Activated CD4-positive, alpha-beta T cell treated with anti-CD3 and anti-CD28 coated beads for 1 hour (primary cell): ENCODE measurements at places on chromosomes 3 and 15.

- no peak for DNase-seq
Observed at GRCh38 chr3:151085889-151086483, 522 bp downstream of the MED12L start.

- DNase-seq, result no peak
Observed at GRCh38 chr15:31378363-31378903, 51.8 kb downstream of the KLF13 start.

DNA sequence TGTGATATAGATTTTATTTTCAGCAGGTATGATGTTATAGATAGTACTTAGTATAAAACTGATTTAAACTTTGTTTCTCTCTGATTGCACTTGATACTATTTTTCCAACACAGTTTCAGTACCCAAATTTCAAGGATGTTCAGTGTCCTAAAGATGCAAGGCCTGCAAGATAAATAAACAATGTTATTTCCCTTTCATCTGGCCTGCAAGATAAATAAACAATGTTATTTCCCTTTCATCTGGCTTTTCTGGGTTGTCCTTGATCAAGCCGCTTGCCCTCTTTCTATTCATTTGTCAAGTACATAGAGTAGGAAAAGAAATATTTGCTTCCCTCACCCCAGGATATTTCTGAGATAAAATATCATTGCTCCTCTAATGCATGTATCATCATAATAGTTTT lies 571.0 kb downstream of the FGF12 start:
- no peak for DNase-seq

DNA sequence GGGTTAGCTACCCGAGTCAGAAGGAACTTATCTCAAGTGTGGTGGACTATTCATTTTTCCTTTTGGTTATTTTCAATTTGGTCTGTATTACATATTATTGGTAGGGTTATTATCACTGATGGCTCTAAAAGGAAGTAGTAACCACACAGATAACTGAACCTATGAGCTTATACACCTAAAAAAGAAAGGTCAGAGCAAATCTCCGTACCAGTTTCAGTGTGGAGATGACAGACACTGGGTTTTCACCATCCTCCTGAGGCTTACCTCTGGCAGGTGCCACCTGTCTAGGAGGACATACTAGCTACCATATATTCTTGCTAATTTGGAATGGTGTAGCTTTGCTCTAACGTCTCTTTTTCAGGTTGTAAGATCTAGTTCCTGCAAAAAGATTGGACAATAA lies 10.2 kb downstream of the GAP43 start:
- no peak for DNase-seq

DNA sequence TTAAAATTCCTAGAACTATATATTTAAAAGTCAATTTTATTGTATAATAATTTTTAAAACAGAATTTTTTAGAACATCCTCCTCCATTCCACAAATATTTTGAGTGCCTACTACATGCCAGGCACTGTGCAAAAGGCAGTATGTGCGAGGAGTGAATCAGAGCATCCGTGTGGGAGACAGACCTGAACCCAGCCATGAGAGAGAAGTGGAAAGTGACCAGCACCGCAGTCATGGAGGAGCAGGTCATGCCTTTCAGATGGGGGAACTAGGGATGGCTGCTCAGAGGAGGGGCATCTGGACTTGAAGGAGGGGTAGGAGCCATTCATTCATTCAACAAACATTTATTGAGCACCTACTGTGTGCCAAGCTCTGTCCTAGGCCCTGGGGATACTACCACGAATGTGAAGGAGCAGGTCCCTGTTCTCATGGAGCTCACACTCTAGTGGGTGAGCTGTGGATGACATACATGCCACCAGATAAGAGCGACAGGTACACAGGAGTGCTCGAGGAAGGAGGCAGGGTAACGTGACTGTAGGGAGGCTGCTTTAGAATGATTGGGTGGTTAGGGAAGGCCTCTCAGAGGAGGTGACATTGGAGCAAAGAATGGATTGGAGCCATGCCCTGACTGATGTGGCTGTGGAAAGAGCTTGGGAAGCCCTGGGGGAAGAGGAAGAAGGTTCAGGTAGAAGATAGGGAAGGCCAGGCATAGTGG lies 3.1 kb upstream of the CHRNA3 start:
- no peak for DNase-seq

DNA sequence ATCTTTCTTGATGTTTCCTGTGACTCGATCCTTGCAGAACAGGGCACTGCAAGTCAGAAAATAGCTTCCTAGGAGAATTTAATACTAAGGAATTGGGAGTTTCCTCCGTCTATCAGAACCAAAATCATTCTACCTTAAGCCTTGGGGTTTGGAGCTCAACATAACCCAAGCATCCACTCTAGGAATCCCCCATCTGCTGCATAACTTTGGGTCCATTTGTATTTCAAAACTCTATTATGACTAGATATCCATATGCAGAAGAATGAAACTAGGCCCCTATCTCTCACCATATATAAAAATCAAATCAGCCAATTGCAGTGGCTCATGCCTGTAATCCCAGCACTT lies 61.7 kb upstream of the AKAP13 start:
- DNase-seq, result no peak

DNA sequence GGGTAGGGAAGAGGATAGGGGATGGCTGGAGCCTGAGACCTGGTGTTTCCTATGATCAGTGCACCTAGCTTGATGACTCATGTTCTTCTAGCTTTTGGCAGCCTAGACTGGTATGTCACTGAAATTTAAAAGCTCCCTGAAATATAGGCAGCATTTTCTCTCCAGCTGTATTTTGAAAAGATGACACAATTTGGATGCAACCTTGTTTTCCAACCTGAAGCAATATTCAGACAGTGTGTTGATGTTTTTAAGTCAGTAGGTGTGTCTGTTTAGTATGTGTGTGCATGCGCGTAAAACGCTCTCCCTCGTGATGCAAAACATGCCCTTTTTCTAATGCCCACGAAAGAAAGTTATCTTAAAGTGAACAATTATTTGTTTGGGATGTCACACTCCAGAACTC lies 58.5 kb downstream of the RPL22L1 start:
- no peak for DNase-seq

GRCh38 chr3:65854606-65855304 lies 184.0 kb downstream of the MAGI1 start:
- no peak for DNase-seq

- DNase-seq, result no peak
Observed at GRCh38 chr15:97858296-97858695, 102.2 kb upstream of the ARRDC4 start.

- DNase-seq, result no peak
Observed at GRCh38 chr3:129942296-129942695, 32.2 kb upstream of the TRH start.

GRCh38 chr3:121809249-121809648 lies 25.6 kb downstream of the IQCB1 start:
- DNase-seq, result no peak

DNA sequence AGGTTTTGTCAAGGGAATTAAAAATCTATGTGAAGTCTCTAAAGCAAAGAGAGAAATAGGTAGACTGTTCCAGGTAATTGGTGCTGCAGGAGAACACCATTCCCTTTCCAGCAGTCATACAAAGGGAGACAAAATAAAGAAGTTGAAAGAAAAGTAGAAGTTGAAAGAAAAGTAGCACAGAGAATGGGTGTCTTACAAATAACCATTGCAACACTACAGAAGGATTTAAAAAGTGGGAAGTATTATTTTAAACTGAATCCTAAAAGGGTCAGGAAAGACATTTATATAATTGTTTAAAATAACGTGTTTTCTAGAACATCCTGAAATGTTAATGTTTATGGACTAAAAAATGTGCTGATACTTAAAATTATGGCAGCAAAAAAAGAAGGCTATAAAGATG lies 223.8 kb downstream of the RSRC1 start:
- DNase-seq, result no peak

DNA sequence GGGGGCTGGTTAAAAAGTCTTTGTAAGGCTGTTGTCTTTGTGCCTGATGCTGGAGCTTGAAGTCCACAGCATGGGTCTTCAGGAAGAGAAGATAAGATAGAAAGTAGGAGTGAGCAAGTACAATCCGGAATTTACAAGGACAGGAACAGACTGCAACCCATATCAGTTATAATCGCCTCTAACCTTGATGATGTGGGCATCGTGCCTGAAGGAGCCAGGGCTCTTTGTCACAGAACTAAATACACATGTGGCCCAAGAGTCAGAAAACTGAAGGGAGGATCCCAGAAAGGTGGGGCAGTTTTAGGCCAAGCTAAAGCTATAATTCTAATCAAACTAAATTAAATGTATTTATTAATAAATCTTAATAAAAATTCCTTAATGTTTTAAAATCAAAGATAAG lies 132.2 kb downstream of the TMCO5A start:
- no peak for DNase-seq
